Epithelial cell of proximal tubule (primary cell): ENCODE measurements at places on chromosomes 16 and 17. TPM values are rescaled to one million over a fixed set of nuclear protein-coding genes. Genes with fewer than 3 reads are reported as not detected.

- DNase-seq = no peak
Measured at GRCh38 chr17:64611369-64611768, 50.7 kb downstream of the SMURF2 start.

DNA sequence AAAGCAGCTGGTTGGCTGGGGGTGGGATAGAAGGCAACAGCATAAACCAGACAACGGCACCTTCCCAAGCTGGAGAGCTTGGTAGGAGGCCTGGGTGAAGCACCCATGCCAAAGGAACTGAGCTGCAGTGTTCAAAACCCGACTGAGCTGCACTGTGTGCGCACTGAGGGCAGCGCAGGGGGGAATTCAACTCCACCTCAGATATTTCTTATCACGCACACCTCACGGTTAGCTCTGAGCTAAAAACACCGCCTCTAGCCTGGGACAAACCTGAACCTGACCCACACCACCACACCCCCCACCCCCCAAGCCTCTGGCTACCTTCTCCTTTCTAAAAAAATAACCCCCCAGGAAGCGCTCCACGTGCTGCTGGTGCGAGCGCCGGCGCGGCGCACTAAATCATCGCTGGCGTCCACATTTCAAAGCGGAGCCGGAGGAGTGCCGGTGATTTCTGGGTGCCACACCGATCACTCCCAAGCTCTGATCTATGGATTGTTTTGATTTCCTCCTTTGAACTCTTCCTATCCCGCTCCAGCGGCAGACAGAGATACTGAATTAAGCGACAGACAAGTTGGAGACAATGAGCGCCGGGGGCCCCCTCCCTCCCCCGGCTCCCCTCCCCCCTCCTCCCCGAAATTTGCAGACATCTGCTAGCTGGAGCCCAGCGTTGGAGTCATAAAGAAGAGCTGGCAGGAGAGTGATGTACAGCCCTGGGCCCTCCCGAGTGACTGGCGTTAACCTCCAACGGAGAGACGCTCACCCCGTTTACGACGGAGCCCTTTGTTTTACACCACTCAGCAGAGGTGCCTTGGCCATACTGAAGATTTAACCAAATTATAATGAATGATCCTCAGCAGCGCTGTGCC is 85.0 kb downstream of the NOG start:
- no peak for DNase-seq

- no peak for DNase-seq
Measured at GRCh38 chr16:15529673-15530072, 95.3 kb downstream of the BMERB1 start.

DNA sequence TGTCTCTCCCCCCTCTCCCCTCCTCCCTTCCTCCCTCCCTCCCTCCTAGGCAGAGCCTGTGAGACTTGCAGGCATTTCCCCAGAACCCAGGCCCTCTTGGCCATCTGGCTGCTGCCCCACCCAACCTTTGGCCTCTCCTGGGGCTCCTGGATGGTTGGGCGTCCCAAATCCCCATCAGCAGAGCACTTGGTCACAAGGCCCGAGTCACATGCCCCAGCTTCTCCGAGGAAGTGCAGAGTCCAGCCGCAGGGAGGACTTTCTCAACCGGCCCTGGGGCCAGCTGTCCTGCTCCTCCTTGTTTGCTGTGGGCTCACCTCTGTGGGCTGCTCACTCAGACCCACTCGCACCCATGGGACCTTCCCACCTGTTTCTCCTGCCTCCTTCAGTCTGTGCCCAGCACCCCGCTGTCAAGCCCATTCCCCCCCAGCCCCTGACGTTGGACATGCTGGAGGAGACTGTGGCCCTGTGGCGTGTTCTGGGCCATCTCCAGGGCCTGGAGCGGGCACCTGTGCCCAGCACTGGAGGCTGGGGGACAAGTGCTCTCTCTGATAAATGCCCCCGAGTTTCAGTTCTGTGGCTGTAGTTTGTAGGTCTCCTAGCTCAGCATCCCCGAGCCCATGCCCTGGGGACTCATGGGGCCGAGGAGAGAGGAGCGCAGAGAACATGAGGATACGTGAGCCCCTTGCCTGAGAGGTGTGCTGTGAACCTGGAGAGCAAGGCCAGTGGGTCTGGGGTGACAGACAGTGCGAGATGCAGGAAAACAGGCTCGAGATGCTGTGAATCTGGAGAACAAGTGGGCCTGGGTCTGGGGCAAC is 42.3 kb upstream of the ZNF750 start:
- DNase-seq = no peak

GRCh38 chr16:58462997-58463941 is 36.7 kb upstream of the NDRG4 start:
- no peak for DNase-seq

DNA sequence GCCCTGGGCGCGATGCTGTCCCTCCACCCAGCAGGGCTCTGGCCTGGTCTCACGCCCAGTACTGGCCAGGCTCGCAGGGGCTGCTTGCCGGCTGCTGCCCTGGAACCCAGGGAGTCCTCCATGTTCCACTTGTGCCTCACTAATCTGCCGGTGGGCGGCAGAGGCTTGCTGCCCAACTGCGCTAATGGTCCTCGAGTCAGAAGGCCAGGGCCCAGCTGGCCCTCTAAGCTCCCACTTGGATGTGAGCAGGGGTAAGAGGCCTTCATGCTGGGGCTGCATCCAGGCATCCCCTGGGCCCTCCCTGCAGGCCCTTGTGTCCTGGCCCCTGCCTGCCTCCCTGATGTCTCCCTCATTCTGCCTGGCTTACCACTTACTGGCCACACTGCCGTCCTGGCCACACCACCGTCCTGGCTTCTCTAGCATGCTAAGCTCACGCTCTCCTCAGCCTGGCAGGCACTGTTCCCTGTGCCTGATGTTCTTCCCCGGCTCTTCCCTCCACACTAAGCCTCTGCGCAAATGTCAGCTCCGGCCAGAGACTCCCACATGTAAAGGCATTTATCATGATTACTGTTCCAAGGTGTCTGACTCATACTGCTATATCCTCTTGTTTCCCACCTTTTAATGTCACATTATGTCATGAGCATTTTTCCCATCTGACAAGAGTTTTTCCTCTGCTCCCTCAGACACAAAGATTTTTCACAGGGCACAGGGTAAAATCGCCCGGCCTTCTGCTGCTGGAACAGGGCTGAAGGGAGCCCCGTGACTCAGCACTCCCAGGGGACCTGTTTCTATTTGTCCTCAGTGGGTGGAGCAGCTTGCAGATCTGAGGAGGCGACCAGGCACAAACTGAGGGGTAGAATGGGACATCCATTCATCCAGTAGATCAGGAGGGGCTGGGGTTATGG is 15.9 kb downstream of the B9D1 start:
- no peak for DNase-seq

DNA sequence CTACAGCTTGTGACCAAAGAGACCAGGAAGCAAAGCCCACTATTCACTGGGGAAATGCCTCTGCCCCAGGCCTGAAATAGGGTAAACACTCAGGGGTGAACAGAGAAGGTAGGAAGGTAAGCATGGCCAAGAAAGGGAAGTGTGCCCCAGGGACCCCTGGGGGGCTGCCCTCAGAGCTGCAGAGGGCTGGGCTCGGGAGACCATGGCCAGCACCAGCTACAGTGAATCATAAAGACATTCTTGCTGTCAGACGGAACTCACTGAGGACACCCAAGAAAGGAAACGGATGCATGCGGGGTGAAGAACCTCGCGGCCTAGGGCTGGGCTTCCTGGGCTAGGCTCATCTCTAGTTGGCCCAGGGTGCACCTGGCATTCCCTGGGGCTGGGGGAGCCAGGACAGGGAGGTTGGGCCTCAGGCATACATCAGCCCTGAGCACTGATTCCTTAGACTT is 9.6 kb downstream of the HIC1 start:
- DNase-seq = no peak

GRCh38 chr16:63981639-63982038 is 1140.2 kb downstream of the CDH11 start:
- DNase-seq = no peak

- DNase-seq = no peak
Measured at GRCh38 chr16:17780181-17780580, 309.4 kb upstream of the XYLT1 start.

DNA sequence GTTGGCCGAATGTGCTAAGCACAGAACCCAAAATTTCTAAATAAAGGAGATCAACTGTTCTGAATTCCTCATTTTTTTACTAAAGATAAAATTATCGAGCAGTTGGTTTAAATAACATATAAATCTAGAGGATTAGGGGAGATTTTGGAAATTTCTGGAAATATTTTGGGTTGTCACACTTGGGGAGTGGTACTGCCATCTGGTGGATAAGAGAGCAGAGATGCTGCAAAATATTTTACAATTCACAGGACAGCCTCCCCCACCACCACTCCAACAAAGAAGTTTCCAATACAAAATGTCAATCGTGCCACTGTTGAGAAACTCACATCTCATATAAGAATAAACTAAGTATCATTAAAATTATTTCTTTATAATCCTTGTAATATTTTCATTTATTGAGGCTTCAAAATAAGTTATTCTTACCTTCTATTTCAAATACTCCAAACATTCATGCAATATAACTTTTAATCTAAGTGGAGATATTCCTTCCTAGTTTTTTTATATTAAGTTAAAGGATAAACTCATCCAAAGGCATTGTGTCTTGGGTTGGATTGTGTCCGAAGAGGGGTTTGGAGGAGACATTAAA is 17.0 kb upstream of the ABCA8 start:
- DNase-seq = no peak

DNA sequence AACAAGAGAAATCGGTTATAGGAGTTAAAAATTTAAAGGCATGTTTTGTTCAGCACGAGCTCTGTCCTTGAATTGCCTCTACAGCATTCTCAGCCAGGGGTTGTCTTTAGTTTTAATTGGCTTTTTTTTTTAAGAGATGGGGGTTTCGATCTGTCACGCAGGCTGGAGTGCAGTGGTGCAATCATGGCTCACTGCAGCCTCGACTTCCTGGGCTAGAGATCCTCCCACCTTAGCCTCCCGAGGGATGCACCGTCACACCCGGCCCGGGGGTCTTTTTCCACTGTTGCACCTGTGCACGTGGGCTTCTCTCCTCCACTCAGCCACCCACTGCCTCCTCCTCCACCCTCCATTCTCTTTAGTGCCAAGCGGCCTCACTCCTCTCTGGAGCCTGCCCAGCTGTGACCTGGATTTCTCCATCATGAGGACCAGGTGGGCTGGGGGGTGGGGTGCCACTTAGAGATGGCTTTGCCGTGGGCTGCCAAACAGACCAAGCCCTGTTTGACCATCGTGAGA is 106.8 kb upstream of the SEC14L1 start:
- DNase-seq = no peak

- no peak for DNase-seq
Measured at GRCh38 chr17:17107891-17108431, 65.7 kb downstream of the MPRIP start.

GRCh38 chr16:21590287-21590686 is 9.1 kb upstream of the METTL9 start:
- no peak for DNase-seq

DNA sequence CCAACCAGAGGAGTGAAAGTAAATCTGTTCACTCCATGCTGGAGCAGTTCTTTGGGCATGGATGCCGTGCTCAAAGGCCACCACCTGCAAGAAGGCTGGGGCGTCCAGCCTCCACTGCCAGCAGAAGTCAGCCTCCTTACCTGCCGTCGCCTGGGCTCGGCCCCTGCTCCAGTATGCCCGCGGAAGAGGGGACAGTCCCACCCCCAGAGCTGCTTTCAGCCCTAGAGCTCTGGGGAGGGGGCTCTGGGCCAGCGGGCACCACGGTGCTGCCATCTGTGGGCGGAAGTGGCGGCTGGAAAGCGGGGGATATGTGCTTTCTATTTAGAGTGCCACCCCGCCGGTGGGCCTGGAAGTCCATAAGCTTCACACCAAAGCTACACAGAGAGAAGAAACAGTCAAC is 75.9 kb downstream of the ARHGAP17 start:
- no peak for DNase-seq

- DNase-seq = no peak
Measured at GRCh38 chr16:23206986-23207385, 24.4 kb downstream of the SCNN1G start.

GRCh38 chr16:15482068-15482747 is 47.8 kb downstream of the BMERB1 start:
- peak; percentile 95 for DNase-seq

DNA sequence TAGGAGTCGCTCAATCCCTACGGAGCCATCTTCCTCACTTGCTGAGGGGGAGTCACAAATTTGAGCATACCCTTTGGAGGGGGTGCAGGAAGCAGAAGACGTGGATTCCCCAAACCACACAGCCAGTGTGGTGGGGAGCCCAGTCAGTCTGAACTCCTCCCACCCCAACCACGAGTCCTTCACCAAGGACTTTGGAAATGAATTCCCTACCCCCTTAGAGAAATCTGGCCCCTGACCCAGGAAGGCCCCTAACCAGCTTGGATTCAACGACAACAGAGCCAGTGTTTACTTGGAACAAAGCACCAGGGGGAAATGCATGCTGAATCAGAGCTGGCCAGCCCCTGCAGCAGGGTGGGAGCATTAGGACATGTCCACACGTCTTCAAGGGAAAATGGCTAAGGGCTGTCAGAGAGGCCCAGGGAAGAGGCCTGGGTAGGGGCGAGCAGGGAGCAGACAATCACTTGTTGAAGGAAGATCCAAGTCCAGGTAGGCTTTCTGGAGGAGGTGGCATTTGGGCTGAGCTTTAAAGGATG is 5.5 kb upstream of the TMEM92 start:
- DNase-seq = no peak

DNA sequence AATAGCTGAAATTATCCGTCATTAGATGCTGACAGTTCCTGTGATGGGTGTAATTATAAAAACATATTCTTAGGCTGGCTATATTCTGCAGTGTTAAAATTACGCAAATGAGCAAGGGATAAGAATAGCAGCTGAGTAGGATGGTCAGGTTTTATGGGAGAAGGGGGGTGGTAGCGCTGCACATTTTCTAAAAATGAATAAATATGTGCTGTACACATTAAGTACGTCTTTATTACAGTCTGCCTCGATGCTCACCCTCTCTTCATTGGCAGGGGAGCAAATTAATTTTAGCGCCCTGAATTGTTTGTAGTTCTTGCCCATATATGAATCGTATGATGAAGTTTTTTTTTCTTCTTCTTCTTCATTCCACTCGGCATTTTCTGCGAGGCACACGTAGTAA is 244.2 kb downstream of the SNX29 start:
- DNase-seq = no peak

GRCh38 chr16:86626966-86627365 is 48.6 kb downstream of the FOXL1 start:
- DNase-seq = no peak

The KRT13 gene
- total RNA-seq = 1.0 and 2.0 TPM in 2 replicates

The ST6GALNAC1 gene
- total RNA-seq = 0.36 and 0.52 TPM in 2 replicates

The KRT36 gene
- not detected in 2 replicates for total RNA-seq

The SLC25A10 gene
- 60.1 and 98.6 TPM in 2 replicates for total RNA-seq
